ENCODE measurements at places on chromosomes 2 and 18.

DNA sequence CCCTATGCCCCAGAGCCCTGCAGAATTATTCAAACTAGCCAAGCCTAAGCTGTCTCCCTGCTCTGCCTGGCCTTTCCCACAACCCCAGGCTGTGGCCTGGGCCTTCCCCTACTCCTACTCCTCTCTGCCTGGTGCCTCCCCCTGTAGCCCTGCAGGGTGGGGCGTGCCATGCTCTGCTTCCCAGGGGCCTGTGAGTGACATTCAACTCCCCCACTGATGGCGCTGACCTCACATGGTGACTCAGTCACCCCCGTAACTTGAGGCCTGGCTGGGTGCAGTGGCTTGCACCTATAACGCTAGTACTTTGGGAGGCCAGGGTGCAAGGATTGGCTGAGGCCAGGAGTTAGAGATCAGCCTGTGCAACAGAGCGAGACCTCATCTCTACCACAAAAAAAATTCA, 60.6 kb downstream of the KIF1A start:
- no peak for DNase-seq

DNA sequence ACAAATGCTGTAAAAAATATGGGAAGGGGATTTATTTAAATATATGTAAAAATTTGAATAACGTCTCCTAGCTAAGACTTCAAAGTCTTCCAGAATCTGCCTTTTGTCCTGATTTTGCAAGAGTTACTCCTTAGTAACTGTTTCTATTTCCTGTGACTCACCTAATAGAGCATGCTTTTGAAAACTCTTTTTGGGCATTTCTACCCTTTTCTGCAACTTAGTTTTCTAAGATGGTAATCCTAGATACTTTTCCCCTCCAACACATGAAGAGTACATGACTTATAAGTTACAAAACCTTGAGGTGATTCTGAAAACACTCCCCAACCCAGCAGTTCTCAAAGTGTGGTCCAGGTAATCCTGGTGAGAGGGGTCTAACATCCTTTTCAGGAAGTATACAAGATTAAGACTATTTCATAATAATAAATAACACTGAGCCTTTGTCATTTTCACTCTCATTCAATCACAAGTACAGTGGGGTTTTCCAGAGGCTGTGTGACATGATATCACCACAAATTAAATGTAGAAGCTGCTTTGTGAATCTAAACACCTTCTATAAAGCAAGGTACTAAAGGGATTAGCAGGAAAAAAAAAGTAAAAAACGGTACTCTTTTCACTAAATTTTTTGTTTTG, 31.9 kb downstream of the PPP4R3B start:
- peak; percentile 6 for DNase-seq

DNA sequence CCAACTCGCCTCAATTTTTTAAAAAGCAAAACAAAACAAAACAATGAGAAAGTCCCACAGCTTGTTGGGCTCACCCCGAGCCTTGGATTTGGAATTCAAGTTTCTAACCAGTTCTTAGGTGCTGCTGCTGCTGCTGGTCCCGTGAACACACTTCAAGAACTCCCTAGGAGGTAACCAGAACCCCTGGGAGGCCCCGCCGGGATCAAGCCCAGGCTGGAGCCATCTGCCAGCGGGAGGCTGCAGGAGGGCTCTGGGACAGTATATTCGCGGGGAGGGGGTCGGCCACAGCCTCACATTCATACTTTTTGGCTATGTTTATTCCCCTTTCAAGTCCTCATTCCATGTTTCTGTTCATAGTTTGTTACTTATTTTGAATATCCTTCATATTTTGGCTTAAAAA, 223.4 kb downstream of the TFCP2L1 start:
- DNase-seq = no peak

DNA sequence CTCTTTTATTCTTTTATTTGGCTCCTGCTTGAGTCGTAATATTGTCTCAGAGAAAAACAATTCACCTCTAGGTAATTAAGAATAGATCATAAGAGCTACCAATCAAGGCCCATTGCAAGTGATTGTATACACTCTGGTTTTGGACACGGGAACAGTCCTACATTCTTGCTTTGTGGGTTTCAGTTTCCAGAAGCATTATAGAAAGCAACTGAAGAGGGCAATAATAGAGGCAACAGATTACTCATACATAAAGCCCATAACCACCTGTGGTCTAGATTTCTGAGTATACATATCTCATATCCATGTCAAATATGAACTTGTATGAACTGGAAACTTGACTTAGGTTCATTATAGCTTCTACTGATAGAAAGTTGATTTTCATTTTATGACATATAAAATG, 65.4 kb downstream of the DIS3L2 start:
- DNase-seq = peak; percentile 86

- peak; percentile 39 for DNase-seq
Observed at GRCh38 chr18:51188024-51188701, 9.3 kb downstream of the MEX3C start.

DNA sequence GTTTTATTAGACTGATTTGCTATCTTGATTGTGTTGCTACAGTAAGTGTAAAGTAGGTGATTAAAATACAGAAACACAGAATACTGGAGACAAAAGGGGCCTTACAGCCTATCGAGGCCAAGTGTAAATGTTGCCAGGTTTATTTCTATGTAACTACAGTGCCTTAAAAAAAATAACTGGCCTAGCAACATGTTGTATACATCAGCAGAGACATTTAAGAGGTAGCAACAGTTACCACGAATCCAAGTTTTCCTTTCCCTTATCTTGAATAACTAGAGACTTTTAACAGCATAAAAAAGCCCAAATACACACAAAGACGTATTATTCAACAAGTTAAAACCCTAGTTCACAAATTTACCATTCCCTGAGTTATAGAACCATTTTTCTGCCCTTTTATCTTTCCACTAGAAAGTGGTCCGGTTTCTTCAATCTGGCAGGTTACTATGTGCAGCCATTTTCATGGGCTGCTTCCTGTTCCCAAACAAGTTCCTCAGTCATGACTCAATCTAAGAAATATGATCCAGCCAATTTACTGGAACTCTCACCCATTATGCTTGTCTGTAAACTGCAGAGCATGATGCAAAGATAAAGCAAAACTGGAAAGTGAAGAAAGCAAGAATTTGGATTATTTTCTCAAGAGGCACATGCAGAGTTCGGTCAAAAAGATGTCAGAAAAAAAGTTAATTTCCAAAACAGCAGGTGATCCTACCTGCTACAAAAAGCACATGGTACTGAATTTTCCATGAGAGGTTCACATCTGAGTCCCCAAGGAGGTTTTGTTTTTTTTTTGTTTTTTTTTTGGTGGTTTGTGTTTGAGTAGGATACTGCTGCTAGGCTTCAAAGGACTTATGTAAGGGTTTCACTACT, 22.2 kb downstream of the NFE2L2 start:
- no peak for DNase-seq

GRCh38 chr2:218033208-218033589, 30.4 kb upstream of the TNS1 start:
- DNase-seq = no peak

DNA sequence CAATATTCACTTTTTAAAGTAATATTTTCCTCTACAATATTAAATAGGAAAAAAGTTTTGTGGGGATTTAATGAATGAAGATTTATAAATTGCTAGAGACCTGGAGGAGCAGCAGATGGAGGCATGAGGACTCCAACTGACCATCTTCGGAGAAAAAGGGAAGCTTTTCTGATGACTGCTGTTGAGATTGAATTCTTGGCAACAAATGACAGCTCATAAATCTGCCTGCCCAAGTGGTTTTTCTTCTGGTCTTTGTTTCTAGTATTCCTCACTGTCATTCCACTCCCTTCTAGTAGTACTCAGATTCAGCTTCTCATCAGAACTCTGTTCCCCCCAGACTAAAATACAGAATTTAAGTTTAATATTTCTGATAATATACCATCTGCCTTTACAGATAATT, 157.0 kb downstream of the EML6 start:
- DNase-seq = no peak

DNA sequence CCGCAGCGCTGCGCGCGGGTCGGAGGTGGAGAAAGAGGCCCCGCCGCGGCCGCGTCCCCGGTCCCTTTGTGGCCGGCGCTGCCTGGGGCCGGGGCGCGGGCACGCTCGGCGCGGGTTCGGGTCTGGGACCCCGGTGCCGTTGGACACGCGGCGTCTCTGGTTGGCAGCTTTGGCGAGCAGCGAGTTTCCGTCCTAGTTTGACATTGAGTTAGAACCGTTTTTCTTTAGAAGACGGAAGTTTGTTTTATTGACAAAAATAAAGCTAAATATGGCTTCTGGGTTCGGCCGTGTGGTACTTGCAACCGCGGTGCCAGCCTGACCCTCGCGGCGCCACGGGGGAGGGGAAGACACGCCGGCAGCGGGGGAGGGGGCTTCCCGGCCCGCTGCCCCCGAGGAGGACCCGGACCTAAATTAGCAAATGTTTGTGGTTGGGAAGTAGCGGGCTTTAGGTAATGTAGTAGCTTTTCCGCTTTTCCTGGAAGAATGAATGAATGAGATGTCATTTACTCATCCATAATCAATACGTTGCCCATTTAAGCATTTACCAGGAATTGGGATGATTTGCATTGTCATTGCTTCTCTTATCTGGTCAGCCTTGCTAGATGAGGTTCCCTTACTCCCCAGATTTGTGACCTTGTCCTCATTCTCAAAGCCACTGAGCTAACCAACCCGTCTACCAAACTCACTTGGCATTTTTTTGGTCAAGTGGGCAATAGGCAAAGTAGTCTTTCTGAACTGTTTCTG, 530 bp downstream of the GALNT1 start:
- peak; percentile 27 for DNase-seq

GRCh38 chr18:58037163-58037562, 6.9 kb upstream of the NEDD4L start:
- no peak for DNase-seq

- DNase-seq = no peak
Observed at GRCh38 chr2:216922175-216922780, 62.4 kb upstream of the TNP1 start.

GRCh38 chr2:189037518-189037917, 63.3 kb downstream of the COL3A1 start:
- no peak for DNase-seq

- DNase-seq = no peak
Observed at GRCh38 chr2:21328177-21328576, 204.4 kb downstream of the TDRD15 start.

GRCh38 chr18:12839526-12840196, 44.4 kb downstream of the PTPN2 start:
- DNase-seq = peak; percentile 94

GRCh38 chr2:137797641-137798040, 166.6 kb upstream of the HNMT start:
- no peak for DNase-seq

GRCh38 chr2:121093692-121094091, 191.3 kb downstream of the TFCP2L1 start:
- DNase-seq = no peak

GRCh38 chr2:65856423-65856822, 424.0 kb upstream of the SPRED2 start:
- DNase-seq = no peak

DNA sequence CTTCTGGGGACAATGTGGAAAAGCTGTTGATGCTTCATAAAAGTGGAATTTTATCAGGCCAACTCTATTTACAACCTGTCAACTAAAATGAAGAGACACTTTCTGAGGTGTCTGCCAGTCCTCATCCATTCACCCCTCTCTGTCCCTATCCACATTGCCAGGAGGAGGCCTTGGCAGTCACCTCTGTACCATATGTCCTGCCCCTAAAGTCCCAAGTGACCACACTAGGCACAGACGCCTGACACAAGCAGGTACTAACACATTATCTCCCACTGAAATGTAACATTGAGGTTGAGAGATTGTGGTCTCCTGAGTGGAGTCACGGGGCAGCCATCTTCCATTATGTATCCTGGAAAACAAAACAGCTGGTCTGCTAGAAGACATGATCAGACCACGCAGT, 71.4 kb downstream of the OSBPL1A start:
- no peak for DNase-seq

GRCh38 chr2:151070253-151070652, 191.4 kb downstream of the RBM43 start:
- DNase-seq = no peak

DNA sequence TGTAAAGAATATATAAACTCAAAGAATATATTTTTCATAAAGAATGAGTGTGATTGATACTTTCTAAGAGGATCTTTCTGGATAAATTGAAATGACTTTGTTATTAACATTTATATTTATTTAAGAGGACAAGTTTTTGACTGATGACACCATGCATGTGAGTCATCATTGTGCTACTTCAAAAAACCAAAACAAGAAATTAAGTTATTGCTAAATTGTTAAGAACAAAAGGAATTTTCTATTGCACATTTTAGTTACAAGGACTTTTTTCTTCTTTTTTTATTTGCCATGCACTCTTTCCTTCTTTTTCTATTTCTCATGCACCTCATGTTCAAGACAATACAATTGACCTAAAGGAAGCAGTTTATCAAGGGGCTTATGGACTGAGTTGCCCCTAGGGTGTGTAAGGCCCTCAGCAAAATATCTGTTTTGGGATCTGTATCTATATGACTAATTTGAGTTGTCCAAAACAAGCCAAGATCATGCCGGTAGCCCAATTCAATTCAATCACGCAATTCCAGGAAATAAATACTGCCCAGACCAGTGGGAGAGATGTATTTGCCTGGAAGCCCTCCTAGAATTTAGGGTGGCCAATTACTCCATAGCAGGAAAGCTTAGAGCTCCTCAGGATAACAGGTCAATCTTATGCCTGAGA, 654.3 kb downstream of the METTL4 start:
- DNase-seq = no peak

- DNase-seq = no peak
Observed at GRCh38 chr18:50083708-50084107, 111.2 kb downstream of the MYO5B start.

DNA sequence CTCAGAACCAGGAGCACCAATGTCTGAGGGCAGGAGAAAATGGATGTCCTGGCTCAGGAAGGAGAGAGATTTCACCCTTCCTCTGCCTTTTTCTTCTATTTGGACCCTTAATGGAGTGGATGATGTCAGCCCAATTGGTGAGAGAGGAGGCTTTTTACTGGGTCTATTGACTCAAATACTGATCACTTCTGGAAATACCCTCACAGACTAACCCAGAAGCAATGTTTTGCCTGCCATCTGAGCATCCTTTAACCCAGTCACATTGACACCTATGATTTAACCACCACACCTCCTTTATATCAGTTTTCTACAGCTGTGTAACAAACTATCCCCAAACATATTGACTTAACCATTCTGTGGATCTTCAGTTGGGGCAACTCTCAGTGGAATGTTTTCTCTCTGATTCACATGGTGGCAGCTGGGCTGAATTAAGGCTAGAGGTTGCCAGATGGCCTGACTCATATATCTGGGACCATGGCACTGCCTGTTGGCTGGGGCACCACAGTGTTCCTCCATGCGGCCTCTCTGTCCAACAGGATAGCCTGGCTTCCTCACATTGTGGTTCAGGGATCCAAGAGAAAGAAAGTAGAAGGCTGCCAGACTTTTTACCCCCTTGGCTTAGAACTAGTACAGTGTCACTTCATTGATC, 18.2 kb upstream of the MBOAT2 start:
- no peak for DNase-seq

DNA sequence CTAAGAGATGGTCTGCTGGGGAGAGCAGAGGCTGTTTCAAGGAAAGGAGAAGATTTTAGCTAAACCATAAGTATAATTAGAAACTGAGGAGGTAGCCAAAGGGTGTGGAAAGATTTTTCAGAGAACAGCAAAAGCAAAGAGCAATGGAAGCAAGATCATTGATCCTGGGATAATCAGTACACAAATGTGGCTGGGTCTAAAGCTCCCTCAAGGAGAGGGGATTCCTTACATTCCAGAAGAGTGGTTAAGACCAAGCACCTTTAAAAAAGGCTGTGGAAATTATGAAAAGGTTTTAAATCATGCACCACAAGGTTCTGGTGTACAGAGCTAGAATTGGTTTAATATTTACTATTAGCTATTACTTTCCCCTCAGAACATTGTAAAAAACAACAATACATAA, 246.0 kb upstream of the UBE2E3 start:
- DNase-seq = no peak
